ENCODE measurements at places on chromosomes 7 and 10.

- no peak for DNase-seq
These were observed 3.5 kb downstream of the EBF3 start for GRCh38 chr10:129960481-129961156.

DNA sequence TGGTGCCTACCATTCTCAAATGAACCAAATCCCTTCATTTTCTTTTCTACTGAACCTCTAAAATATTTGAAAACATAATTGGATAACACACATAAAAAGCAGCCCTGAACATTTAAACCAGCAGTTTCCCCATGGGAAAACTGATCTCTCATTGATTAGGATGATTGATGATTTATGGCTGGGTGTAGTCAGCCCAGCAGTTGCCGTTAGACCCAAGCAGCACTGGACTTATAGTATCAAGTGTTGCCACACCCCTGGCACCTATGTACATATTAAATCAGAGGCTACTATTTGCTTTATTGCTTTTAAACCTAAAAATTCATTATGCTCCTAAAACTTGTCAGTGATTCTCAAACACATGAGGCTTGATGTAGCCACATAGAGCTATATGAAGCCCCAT is 20.2 kb upstream of the SLC25A13 start:
- no peak for DNase-seq

DNA sequence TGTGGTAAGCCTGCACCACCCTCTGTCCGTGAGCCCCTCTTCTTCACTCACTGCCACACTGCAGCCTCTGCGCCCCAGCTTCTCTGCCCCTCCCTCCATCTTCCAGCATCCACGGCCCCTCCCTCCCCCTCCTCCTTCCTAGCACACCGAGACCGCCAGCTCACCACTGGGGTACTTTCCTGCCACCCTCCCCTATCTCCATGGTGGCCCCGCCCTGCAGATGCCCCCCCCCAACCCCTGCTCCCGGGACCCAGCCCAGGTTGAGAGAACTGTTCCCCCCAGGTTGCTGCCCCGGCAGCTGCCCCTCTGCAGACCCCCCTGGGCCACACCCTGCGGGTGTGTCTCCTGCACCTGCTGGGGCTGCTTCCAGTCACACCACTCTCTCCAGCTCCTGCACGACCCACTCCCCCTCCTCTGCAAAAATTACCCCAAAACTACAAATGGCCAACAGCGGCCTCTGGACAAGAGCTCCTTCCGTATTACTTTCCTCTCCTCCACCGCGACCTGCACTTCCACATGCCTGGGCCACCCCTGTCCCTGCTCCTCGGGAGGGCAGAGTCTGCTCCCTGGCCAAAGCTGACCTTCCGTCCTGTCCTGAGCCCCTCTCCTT is 209.2 kb upstream of the PPP2R2D start:
- DNase-seq = no peak

GRCh38 chr7:129108581-129108980 is 35.9 kb upstream of the TSPAN33 start:
- no peak for DNase-seq

GRCh38 chr10:117170244-117170643 is 27.0 kb upstream of the KCNK18 start:
- DNase-seq = no peak

- DNase-seq = no peak
These were observed 3.8 kb downstream of the GPRIN2 start for GRCh38 chr10:46552526-46553237.

- DNase-seq = no peak
These were observed at the start of gene SLC26A4 for GRCh38 chr7:107660381-107661080. TSS of gene SLC26A4 (plus strand) at chr7:107660828. CDS start at chr7:107661642, 814 bp downstream.

GRCh38 chr10:52004342-52004949 is 305.1 kb upstream of the CSTF2T start:
- no peak for DNase-seq

GRCh38 chr7:82294382-82294784 is 149.2 kb downstream of the CACNA2D1 start:
- no peak for DNase-seq

- no peak for DNase-seq
These were observed 72.6 kb downstream of the PARP12 start for GRCh38 chr7:139990142-139990535.

GRCh38 chr7:105674200-105674920 is 93.1 kb upstream of the EFCAB10 start:
- no peak for DNase-seq

GRCh38 chr10:68595513-68595912 is 35.4 kb downstream of the TET1 start:
- no peak for DNase-seq

- DNase-seq = no peak
These were observed 1098.0 kb upstream of the C7orf33 start for GRCh38 chr7:147492606-147493005.

DNA sequence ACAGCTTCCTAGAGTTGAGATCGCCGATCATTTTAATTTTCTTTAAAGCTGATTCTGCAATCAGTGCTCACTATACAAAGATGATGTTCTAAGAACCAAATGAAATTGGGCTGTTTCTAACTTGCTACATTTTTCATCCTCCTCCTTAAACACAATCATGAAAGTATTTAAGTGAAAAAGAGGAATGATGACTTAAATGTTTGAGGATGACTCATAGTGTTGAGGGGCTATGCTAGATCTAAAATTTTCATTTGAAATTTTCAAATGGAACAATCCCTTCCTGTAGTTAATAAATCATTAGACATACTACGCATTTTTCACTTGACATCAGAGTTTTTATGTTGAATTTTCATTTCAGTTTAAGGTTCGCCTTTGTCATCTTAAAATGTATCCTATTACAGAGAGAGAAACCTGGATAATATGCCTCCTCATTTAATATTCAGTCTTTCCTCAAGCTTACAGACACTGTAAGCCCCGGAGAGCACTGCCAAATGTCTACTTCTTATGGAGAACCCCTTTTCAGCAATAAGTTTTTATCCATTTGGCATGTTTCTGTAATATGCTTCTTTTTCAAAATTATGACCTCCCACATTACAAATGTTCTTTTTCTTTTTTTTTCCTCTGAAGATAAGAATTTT is 499.6 kb downstream of the MAGI2 start:
- DNase-seq = no peak

Measured in CD4-positive, alpha-beta T cell treated with Interleukin-4 for 1 hour (primary cell).